CD4-positive, alpha-beta T cell treated with Interleukin-4 for 4 hours (primary cell): ENCODE measurements at places on chromosomes 16 and 17.

DNA sequence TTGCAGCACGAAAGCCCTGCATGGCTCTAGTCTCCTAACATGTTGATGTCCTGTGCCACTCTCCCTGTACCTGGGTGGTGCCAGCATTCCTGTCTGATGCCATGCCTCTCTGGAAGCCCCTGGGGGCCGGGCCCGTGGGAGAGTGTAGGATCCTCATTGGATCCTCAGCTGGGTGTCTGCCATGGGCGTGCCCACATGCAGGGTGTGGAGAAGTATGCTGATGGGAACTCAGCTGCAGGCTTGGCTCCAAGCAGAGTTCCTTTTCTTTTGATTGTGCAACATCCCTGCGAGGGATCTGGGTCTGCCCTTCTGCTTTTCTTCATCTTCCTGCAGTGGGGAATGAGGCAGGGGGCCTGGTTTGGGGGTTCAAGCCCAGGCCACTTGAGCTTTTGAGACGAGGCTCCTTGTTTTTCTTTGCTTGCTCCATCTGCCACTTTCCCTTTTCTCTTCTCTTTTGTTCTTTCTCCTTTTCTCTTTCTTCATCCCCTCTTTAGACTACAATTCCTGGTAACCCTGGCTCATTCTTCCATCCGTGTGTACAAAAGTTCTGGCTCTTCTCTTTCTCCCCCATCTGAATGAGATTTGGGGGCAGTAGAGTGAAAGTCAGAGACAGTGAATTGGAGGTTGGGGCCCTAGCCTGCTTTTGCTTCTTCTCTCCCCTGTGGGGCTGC lies 32.9 kb downstream of the KSR1 start:
- DNase-seq, result no peak

- no peak for DNase-seq
Observed at GRCh38 chr17:13920413-13920812, 148.9 kb upstream of the COX10 start.

GRCh38 chr17:12693640-12694039 lies 27.9 kb downstream of the MYOCD start:
- DNase-seq, result no peak

DNA sequence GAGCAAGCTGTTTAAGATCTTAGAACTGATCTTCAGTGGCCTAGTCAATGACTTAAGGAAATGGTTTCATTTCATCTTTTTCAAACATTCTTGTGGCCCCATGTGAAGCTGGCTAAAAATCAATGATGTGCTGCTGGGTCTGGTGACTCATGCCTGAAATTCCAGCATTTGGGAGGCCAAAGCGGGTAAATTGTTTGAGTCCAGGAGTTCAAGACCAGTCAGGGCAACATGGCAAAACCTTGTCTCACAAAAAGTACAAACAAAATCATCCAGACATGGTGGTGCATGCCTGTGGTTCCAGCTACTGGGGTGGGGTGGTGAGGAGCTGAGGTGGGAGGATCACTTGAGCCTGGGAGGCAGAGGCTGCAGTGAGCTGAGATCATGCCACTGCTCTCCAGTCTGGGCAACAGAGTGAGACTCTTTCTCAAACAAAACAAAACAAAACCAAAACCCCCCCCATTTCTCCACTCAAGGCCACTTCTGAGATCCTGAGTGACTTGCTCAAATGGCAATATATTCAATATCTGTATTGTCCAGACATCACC lies 17.4 kb upstream of the COL1A1 start:
- no peak for DNase-seq
